T1000 (cell line): ENCODE measurements at places on chromosomes 2 and 18.
A peak's percentile ranks its signal among the peaks of the same experiment; 100 is the strongest.

GRCh38 chr2:161020437-161020836 is 139.8 kb upstream of the TANK start:
- DNase-seq = no peak

GRCh38 chr18:72160510-72161445 is 383.4 kb downstream of the CBLN2 start:
- DNase-seq = no peak

- DNase-seq = peak; percentile 53
Measured at GRCh38 chr2:174051741-174052583, 86.8 kb upstream of the SP3 start.

DNA sequence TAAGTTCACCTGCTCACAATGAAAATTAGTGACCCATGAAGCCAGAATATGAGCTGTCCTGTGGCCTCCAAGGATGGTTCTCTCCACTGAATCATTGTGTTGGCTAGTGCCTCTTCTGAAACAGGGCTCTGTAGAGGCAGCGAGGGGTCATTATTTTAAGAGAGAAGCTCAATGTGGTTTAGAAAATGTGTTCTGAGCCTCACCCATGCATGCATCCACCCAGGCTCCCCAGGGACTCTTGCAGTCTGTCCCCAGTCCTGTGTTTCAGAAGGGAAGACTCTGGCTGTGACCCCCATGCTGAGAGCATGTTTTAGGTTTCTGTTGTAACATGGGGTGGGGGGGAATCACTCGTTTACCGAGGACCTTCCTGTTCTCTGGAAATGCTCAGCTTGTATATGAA is 135.2 kb downstream of the RNF144A start:
- no peak for DNase-seq

DNA sequence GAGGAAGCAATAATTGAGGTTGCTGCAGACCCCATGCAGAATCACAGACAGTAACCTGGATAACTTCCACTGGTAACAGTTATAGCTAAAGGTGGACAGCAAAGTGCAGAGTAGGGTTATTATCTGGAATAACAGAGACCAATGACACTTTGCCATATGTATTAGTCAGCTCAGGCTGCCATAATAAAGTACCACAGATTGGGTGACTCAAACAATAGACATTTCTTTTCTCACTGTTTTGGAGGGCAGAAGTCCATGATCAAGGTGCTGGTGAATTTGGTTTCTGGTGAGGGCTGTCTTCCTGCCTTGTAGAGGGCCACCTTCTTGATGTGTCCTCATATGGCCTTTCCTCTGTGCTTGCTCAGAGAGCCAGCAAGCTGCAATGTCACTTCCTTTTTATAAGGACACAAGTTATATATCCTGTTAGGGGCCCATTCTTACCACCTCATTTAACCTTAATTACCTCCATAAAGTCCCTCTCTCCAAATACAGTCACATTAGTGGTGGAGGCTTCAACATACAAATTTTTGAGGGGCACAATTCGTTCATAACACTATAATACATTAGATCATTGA is 191.0 kb upstream of the LRP1B start:
- no peak for DNase-seq

GRCh38 chr2:4151521-4151920 is 448.1 kb downstream of the DCDC2C start:
- no peak for DNase-seq

DNA sequence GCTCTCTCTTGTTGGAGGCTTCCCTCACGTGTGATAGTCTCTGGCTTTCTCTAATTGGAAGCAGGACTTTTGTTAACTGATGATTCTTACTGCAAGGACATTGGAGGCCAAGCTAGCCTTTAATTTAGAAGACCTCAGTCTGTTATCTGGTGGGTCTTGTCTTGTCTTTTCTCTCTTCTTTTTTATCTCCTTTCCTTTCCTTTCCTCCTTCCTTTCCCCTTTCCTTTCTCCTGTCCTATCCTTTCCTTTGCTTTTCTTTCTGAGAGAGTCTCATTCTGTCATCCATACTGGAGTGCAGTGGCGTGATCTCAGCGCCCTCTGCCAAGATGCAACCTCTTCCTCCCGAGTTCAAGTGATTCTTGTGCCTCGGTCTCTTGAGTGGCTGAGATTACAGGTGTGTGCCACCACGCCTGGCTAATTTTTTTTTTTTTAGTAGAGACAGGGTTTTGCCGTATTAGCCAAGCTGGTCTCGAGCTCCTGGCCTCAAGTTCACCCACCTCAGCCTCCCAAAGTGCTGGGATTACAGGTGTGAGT is 18.1 kb downstream of the CCNYL1 start:
- DNase-seq = no peak

DNA sequence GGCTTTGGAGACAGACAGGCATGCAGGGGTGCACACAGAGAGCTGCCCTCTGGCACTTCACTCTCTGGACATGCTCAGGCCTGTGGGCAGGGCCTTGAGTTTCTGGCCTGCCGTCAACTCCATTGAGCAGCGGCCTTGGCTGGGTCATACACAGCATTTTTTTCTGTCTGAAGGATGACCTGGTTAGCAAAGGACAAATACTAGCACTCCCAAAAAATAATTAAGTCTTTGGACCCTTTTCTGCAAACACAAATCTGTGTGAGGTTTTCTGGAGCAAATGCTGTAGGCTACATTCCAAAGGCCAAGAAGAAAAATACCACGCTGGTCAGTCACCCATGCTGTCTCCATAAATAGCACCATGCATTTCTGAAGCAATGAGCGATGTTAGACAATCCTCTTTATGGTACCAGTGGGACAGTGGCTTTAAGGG is 124.7 kb upstream of the CTAGE1 start:
- no peak for DNase-seq

GRCh38 chr2:218839430-218839829 is 7.8 kb upstream of the PRKAG3 start:
- no peak for DNase-seq

- DNase-seq = no peak
Measured at GRCh38 chr18:75271952-75272351, 61.4 kb downstream of the TSHZ1 start.

DNA sequence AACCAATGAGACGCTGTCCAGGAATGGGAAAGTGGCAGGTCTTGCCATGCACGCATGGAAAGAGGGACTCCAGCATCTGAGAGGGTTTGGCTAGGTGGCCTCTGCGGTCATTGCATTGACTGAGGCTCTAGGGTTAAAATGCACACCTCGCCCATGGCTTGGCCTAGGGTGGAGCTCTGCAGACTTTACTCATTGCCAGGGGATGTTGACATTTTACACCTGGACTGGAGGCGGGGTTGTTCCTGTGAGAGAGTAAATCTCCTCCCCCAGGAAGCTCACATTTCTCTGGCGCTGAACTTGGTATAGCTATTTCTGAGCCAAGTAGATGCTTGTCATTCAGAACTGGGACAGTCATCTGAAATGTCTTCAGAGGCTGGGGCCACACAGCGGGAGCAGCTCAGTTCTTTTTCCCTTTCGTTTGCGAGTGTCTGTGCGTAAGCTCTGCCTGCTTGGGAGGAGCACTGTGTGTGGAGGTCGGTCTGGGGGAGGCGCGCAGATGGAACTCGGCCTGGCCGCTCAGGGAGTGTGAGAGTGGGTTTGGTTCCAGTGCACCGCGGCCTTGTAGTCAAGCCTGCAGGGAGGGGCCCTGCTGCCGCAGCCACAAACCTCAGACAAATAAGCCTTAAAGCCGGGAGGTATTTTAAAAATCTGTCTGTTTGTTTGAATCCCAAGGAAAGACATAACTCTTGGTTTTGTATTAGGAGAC is 76.5 kb downstream of the LPIN1 start:
- DNase-seq = no peak

GRCh38 chr18:40056079-40056692 is 1898.8 kb upstream of the PIK3C3 start:
- DNase-seq = no peak

- no peak for DNase-seq
Measured at GRCh38 chr18:51941999-51942398, 398.0 kb upstream of the DCC start.

DNA sequence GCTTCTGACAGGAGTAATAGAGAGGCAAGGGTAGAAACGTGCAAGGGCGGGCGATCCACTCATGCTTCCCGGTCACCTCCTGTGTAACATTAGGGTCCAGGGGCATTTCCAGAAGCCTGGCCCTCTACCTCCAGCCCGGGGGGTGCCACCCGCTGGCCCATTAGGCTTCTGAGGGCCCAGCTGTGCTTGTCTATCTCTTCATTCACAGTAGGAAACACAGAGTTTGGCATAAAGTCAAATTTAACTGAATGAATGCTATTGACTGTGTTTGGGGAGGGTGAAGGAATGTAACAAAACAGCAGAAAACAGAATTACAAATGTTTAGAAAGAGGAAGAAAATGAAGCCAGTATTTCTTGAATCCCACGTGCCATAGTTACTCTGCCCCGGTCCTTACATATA is 112.4 kb upstream of the SLC66A3 start:
- no peak for DNase-seq

GRCh38 chr18:26503382-26503781 is 45.0 kb downstream of the KCTD1 start:
- no peak for DNase-seq

GRCh38 chr18:9894454-9895068 is 8.8 kb downstream of the TXNDC2 start:
- DNase-seq = no peak

DNA sequence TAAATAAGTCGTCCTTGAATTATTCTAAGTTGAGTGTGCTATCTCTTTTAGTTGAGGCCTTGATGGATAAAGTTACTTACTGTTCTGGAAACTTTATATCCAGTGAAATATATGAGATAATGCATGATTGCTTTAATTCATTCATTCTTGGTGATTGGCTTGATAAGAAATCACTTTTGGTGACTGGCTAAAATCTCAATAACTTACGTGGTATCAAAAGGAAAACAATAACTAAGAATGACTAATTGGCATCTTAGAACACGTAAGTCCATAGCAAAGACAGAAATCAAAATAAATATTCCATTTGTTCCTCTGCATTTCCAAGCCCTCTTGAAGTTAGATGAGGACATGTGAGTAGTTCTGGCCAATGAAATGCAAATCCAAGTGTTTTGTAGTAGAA is 251.6 kb downstream of the NUP35 start:
- DNase-seq = no peak

DNA sequence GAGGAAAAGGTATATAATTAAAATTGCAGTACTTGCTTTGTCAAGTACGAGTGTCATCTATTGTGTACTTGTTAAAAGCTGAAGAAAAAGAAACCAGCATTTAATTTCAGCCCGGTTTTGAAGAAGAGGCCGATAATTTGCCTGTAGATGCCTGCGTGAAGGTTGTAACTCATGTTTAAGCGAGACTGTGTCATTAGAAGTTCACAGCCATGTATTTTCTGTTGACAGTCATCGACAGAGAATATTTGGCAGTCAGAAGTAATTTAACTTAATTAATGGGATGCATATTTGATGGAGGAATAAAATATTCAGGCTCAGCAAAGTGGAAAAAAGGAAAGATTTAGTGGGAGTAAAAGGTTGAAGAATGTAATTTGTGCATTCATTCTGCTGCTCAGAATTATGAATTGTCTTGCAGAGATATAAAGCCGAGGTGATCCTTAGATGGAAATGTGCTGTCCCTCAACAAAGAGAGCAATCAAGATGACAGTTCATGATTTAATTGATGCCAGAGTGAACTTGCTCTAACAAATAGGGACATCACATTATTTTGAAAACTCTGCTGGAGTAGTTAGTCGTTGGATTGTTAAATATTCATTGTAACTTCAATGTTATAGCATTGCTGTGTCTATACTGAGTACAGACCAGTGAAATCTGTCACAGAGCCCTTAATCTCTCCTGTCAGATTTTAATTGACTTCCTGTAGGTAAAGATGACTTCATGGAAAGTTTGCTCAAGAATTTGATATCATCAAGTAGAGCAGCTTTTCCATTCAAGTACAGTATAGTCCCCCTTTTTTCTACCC is 53.9 kb downstream of the ZNF407 start:
- DNase-seq = no peak

GRCh38 chr2:221562226-221562625 is 9.9 kb downstream of the EPHA4 start:
- DNase-seq = no peak

GRCh38 chr2:28622101-28622499 is 126.2 kb downstream of the PLB1 start:
- DNase-seq = no peak

DNA sequence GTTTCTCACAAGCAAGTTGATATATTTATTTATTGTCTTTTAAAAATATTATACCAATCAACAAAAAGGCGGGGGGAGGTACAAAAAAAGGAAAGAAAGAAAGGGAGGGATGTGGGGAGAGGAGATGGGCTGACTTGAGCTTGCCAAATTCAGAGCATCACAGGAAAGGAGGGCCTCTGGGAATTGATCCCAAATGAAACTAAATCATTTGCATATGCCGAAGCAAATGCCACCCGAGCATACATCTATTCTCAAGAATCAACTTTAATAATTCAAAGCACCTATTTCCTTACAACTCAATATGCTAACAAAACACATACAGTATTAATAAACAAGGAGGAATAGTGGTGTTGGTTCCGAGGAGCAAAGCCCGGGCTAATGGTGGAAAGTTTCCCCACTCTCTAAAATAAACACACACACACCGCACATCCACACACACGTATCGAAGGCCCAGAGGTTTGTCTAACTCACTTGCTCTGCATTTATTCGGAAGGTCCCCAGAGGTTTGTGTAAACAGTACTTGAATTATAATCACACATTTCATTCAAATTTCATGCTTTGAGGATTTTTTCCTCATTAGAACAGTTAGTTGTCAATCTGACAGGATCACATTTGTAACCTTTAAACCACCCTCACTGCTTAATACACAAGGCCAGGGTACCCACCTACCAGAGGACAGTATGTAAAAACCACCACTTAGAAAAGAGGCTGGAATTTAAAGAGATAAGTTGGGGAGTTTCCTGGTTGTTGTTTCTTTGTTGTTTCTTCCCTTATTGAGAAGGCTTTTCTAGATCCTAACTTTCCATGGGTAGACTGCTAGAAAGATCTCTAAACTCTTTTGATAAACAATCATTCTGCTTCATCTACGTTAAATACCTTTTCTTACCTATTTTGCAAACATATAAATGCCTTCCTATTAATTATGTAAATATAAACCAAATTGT is 264.7 kb downstream of the TCF4 start:
- no peak for DNase-seq

GRCh38 chr18:25137197-25137472 is 214.8 kb downstream of the ZNF521 start:
- DNase-seq = no peak

DNA sequence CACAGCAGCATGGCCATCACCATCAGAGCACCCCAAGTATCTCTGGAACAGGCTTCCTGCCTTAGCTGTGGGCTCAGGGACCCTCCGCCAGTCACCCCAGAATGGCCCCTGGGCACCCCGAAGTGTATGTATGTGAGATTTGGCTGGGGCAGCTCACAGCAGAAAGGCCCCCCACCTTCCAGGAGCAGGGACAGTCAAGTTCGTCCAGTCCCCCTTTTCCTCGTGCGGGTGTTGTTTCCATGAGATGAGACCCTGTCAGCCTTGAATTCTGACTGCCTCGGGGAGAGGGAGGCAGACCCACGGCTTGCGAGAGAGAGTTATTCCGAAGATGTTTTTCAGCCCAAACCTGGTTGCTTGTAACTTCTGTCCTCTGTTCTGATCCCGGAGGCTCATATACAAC is 290.9 kb upstream of the HDAC4 start:
- DNase-seq = no peak

GRCh38 chr2:31287654-31288053 is 53.7 kb downstream of the EHD3 start:
- no peak for DNase-seq

- no peak for DNase-seq
Measured at GRCh38 chr18:12031846-12032245, 50.5 kb downstream of the IMPA2 start.

GRCh38 chr18:68431111-68431921 is 283.6 kb downstream of the TMX3 start:
- DNase-seq = no peak

- DNase-seq = peak; percentile 40
Measured at GRCh38 chr2:172095146-172095904, 7.4 kb downstream of the DLX2 start.
